Fibroblast of skin of right quadriceps (primary cell): ENCODE measurements at places on chromosomes 2 and 18.

- peak; percentile 97 for DNase-seq
Measured at GRCh38 chr2:207330912-207331311, 165.2 kb upstream of the KLF7 start.

- DNase-seq: peak; percentile 90
Measured at GRCh38 chr2:144801766-144802165, 281.8 kb upstream of the ZEB2 start.

GRCh38 chr2:20604401-20604911 lies 46.4 kb downstream of the HS1BP3 start:
- no peak for DNase-seq

DNA sequence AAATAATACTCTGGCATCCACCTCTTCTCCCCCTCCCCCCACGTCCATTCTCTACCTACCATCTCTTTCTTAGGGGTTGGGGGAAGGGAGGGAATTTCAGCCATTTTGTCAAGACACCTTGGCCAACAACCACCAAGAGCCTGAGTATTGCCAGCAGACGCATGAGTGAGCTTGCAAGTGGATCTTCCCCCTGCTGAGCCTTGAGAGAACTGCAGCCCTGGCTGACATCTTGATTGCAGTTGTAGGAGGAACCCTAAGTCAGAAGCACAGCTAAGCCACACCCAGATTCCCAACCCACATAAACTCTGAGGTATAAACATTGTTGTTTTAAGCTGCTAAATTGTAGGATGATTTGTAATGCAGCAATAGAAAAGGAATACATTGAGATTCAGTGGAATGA lies 165.6 kb downstream of the TMEFF2 start:
- DNase-seq: peak; percentile 8

- DNase-seq: no peak
Measured at GRCh38 chr2:41896186-41896846, 151.5 kb upstream of the PKDCC start.
